Stomach (tissue), 19 donors: ENCODE measurements at places on chromosomes 16 and 17. TPM values are rescaled to one million over a fixed set of nuclear protein-coding genes. Genes with fewer than 3 reads are reported as not detected.
A peak's percentile ranks its signal among the peaks of the same experiment; 100 is the strongest.

The MIEF2 gene
- 12.5 TPM for total RNA-seq

The MYH8 gene
- total RNA-seq: not detected

- DNase-seq: no peak
- H3K27ac ChIP-seq: no peak overlapping the region
- no peaks in the 10 kb centered on the region for H3K27me3 ChIP-seq
These were observed 267.9 kb downstream of the CPPED1 start for GRCh38 chr16:12535535-12536411.

DNA sequence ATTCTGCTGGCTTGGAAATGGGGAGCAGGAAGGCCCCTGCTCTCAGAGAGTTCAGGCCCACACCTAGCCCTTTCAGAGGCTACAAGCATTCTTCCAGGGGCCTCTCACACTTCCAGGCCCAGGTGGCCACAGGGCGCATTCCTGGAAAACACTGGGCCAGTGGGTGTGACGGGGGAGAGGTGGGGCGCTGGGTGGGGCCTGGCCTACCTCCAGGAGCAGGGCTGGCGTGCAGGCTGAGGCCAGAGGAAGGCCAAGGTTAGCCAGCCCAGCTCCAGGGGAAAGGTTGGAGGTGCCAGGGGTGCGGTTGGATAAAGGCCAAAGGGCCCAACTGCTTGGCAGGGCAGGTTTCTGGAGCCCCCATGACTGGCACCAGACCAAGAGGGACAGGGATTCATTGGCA lies 198.2 kb downstream of the MAF start:
- DNase-seq: peak; percentile 87
- H3K27ac ChIP-seq: peak overlapping the region; percentile 66
- no peaks in the 10 kb centered on the region for H3K36me3 ChIP-seq
- H3K27me3 ChIP-seq: no peaks in the 10 kb centered on the region
- no peak overlapping the region for H3K4me3 ChIP-seq

The ARSG gene
- 74.7 TPM for total RNA-seq

DNA sequence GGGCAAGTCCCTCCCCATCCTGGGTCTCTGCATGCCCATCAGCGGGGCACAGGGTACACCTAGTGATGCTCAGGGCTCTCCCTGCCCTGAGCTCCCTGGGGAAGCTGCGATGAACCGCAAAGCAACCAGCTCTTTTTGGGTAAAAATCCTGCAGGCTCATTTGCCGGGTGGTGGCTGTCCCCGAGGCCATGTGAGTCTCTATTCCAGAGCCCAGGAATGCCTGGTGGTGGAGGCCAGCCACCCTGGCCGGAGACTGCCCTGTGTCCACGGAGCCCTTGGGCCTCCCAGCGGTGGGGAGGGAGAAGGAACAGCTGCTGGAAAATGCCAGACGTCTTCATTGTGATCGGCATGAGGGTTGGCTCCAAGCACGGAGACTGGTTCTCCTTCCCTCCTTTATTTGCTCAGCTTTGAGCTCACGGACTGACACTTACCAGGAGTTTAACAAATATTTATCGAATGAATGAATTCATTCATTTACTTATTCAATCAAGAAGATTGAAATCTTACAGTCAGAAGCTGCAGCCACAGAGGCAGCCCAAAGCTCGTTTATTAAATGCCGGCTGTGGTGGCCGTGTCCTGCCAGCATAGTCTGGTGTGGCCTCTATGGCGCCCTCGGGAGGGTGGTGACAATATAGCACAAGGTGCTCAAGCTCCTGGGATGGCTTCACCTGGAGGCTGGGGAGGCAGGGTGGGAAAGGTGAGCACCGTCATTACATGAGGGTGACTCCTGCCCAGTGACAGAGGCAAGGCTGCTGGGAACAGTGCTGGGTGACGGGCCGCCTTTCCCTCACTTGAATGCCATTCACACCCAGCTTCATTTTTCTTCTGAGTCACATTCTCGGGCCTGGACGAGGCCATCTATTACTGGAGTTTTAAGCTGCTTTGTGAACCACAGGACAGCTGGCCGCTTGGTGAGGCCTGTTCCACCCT lies 31.1 kb upstream of the JPH3 start:
- H3K36me3 ChIP-seq: no peaks in the 10 kb centered on the region
- H3K4me1 ChIP-seq: peaks cover 21% of the 10 kb centered on the region
- peak; percentile 85 for DNase-seq
- peaks cover 8% of the 10 kb centered on the region for H3K27me3 ChIP-seq

The GJC1 gene
- total RNA-seq: 11.0 TPM

The KRT28 gene
- total RNA-seq: not detected

The LIMD2 gene
- 18.0 TPM for total RNA-seq

GRCh38 chr16:74268372-74268782 lies 28.2 kb upstream of the PSMD7 start:
- no peaks in the 10 kb centered on the region for H3K36me3 ChIP-seq
- H3K27me3 ChIP-seq: no peaks in the 10 kb centered on the region
- no peak overlapping the region for H3K27ac ChIP-seq
- no peaks in the 10 kb centered on the region for H3K4me1 ChIP-seq
- no peak for DNase-seq

DNA sequence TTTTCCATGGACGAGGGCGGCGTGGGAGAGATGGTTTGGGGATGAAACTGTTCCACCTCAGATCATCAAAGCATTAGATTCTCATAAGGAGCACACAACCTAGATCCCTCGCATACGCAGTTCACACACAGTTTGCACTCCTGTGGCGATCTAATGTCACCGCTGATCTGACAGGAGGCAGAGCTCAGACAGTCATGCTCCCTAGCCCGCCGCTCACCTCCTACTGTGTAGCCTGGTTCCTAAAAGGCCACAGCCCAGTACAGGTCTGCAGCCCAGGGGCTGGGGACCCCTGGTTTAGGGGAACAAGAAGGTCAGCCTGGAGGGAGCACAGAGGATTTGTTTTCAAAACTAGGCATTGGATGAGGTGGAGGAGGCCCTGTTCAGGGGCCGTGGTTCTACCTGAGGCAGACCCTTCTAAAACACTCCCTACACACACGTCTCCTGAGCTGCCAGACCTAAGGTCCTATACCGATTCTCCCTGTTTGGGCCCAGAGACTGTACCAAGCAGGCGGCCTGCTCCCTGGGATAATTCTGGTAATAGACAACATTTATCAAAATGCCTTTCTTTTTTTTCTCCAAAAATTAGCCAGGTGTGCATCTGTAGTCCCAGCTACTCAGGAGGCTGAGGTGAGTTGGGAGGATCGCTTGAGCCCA lies 38.6 kb downstream of the AXIN2 start:
- no peak for DNase-seq
- H3K4me1 ChIP-seq: no peaks in the 10 kb centered on the region
- no peaks in the 10 kb centered on the region for H3K27me3 ChIP-seq
- H3K4me3 ChIP-seq: no peak overlapping the region

DNA sequence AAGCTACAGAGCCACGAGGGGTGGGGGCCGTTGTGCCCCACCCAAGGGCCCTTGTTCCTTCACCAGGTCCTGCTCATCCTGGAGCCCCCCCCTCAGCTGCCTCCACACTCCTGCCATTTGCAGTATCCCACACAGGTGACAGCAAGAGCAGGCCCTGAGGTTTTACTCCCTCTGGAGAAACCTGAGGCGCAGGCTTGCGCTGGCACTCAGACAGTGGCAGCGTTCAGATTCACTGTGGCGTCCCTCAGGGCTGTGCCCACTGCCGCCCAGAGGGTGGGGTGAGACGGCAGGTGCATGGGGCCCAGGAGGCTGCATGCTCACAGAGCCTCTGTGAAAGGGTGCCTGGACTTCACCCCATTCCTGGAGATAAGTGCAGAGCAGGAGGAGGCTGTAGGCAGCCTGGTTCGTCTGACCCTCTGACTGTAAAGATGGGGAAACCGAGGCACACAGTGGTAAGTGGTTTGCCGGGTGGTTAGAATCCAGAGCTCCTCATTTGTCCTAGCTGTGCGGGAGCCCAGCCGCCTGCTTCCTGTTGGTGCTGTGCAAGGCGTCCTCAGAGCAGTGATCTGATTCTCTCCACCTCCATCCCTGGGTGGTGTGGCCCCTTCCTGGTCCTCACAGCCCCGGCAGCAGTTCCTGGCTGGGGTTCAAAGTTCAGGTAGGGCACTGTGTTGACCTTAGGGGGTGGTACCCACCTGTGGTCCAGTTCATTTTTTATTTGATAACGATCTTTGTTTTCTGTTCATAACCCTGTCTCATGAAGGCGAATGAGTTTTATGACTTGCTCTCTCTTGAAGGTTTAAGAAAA lies 1.6 kb downstream of the SPIRE2 start:
- peak overlapping the region; percentile 64 for H3K4me3 ChIP-seq
- no peak for DNase-seq
- H3K36me3 ChIP-seq: no peaks in the 10 kb centered on the region
- peaks cover 38% of the 10 kb centered on the region for H3K27me3 ChIP-seq
- H3K27ac ChIP-seq: peak overlapping the region; percentile 12

The GDPD1 gene
- total RNA-seq: not detected

The RGS9 gene
- total RNA-seq: 16.1 TPM

- peak; percentile 97 for DNase-seq
- peak within 1 kb of the TSS; percentile 61 for H3K4me3 ChIP-seq
- peaks cover 63% of the 10 kb centered on the region for H3K4me1 ChIP-seq
- no peaks in the 10 kb centered on the region for H3K36me3 ChIP-seq
- H3K27me3 ChIP-seq: no peaks in the 10 kb centered on the region
- peak within 1 kb of the TSS; percentile 91 for H3K27ac ChIP-seq
These were observed at the start of gene SPATA20 for GRCh38 chr17:50547035-50547735. Gene SPATA20, plus strand, starts transcription at chr17:50547174. Its CDS starts 35 bp downstream, at chr17:50547209.

The CFAP20 gene
- total RNA-seq: 19.6 TPM

DNA sequence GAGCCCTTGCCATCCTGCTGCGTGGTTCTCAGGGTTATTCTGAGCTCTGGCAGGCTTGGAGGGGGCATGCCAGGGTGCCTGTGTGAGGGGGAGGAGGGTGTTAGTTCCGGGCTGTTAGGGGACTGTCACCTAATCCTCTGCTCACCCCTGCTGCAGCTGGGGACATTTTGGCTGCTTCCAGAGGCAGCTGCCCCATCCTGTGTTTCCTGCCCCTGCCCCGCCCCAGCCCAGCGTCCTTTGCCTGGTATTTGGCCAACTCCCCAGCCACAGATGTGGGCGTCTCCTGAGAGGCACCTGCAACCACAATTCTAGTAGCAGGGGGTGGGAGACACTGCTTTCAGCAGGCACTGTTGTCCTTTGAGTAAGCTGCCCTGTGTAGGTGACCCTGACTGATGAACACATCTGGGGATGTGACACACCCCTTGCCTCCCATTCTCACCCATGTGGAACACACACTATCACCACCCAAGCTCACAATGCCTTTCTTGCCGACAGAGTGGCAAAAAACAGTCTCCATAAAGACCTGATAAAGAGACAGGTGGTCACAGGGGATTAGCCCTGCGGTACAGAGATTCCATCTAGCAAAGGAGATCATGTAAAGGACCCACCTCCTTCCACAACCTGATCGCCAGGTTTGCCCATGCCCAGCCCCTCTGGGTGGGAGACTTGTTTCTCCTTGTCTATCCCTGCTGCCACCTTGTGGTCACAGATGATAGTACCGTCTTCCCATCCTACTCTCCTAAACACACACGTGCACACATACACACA lies at the start of gene CHRNE:
TSS of gene CHRNE (minus strand) at position 48 of the 768 bp plus-strand sequence. CDS start at position 13, 35 bp downstream.
- H3K27me3 ChIP-seq: no peaks in the 10 kb centered on the region
- H3K36me3 ChIP-seq: no peaks in the 10 kb centered on the region
- peak within 1 kb of the TSS; percentile 57 for H3K27ac ChIP-seq
- peaks cover 52% of the 10 kb centered on the region for H3K4me1 ChIP-seq

The LPO gene
- not detected for total RNA-seq

DNA sequence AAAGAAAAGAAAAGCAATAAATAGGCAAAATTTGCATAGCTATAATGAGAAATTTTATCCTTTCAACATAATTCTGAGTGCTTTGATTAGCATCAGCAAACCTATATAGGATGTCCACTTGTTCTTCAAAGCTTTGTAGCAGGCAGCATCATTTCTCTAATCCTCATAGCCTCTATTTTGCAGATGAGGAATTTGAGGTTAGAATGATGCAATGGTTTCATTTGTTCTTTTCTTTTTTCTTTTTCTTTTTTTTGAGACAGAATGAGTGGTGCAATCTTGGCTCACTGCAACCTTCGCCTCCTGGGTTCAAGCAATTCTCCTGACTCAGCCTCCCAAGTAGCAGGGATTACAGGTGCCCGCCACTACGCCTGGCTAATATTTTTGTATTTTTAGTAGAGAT lies 594.4 kb downstream of the TOX3 start:
- H3K4me1 ChIP-seq: no peaks in the 10 kb centered on the region
- no peaks in the 10 kb centered on the region for H3K36me3 ChIP-seq
- DNase-seq: no peak
- H3K27me3 ChIP-seq: no peaks in the 10 kb centered on the region
- no peak overlapping the region for H3K4me3 ChIP-seq

DNA sequence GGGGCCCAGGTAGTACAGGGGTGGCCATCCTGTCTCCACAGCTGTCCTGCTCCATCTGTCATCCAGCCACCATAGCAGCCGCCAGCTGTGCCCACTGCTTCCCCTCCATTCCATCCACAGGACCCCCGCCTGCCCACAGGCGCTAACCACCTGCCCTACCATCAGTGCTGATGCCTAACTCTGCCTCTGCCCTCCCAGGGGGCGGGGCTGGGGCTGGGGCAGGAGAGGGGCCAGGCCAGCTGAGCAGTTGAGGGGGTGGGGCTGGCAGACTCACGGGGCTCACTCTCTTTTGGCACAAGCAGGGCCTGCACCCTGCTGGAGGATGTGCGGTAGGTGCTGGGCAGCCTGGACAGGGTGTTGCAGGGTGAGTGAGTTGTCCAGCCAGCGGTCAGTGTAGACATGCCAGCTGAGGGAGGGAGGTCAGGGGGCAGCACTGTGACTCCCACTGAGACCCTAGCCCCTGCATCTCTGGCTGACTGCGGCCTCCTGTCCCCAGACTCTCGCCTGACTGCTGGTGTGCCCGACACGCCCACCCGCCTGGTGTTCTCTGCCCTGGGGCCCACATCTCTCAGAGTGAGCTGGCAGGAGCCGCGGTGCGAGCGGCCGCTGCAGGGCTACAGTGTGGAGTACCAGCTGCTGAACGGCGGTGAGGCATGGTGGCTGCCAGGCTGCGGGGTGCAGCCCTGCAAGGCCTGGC lies 9.6 kb downstream of the GALK1 start:
- no peak for DNase-seq
- peaks cover 35% of the 10 kb centered on the region for H3K36me3 ChIP-seq
- no peaks in the 10 kb centered on the region for H3K27me3 ChIP-seq
- H3K4me3 ChIP-seq: no peak overlapping the region
- peaks cover 28% of the 10 kb centered on the region for H3K4me1 ChIP-seq

DNA sequence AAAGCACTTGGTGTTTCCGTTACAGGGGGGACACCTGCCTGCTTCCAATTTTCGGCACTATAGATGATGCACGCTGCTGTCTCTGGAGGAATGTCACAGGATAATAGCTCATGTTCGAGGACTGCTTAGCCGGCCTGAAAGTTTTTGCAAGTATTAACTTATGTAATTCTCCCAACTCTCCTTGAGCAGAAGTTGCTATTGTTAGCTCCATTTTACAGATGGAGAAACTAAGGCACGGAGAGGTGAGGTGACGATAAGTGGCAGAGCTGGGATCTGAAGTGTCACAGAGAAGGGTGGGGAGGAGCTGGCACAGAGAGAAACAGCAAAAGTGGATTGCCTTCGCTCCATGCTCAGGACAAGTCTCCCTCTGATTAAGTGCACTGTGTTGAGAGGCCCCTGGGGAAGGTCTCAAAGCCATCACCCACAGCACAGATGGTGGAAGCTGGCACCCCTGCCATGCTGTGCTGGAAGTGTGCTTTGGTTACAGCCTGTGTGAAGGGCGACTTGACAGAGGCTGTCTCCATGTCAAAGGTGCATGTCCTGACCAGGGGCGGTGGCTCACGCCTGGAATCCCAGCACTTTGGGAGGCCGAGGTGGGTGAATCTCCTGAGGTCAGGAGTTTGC lies 40.8 kb upstream of the MEAK7 start:
- no peaks in the 10 kb centered on the region for H3K36me3 ChIP-seq
- no peak overlapping the region for H3K27ac ChIP-seq
- H3K4me1 ChIP-seq: no peaks in the 10 kb centered on the region
- no peak for DNase-seq

The MPP3 gene
- total RNA-seq: 17.4 TPM

The CCL14 gene
- 1.7 TPM for total RNA-seq
